NCI-H1048 (cell line): ENCODE measurements at places on chromosomes 5 and 9.

GRCh38 chr9:84609779-84610178, 59.8 kb upstream of the NTRK2 start:
- DNase-seq, result no peak

DNA sequence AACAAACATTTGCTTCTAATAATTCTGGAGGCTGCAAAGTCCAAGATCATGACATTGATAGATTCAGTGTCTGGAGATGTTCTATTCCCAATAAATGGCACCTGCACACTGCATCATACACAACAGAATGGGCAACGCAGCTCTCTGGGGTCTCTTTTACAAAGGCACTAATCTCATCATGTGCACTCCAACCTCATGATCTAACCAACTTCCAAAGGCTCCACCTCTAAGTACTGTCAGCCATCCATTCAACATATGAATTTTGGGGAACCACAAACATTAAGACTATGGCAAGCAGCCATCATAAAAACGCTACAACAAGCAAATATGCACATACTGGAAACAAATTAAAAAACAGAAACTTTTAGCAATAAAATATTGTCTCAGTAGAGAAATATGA, 121.1 kb downstream of the CYLC2 start:
- DNase-seq, result no peak

GRCh38 chr5:100803397-100803796, 99.7 kb downstream of the ST8SIA4 start:
- DNase-seq, result no peak

- DNase-seq, result no peak
Measured at GRCh38 chr9:76087976-76088375, 197.5 kb downstream of the PCSK5 start.

DNA sequence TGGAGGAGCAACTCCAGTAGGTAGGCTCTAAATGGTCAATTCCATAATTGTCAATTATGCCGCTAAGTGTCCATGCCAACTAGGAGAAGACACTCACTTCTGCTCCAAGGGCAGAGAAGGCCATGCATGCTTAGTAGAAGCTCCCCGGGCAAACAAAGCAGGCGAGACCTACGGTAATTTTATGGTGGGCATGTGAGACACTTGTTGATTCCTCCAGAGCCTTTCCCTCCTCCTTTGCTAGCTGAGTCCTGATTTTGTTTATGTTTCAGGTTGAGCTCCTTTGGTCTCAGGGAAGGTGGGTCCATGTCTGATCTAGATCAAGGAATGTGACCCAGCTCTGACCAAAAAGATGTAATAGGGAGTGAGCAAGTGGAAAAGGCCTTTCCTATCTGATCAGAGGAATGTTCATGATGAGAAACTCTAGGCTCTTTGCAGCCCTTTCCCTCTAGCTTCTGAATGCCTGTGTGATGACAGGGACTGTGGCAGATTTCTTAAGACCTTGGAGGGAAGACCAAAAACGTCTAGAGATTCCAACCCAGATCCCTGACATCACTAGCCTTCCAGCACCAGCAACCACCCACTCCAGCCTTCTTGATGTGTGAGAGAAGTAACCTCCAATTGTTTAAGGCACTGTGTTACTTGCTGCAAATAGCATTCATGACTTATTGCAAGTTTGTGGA, 7.7 kb upstream of the CPEB4 start:
- no peak for DNase-seq

GRCh38 chr5:54870271-54870670, 115.1 kb downstream of the ESM1 start:
- DNase-seq, result no peak
